Nasal cavity respiratory epithelium epithelial cell of viscerocranial mucosa (primary cell): ENCODE measurements at places on chromosomes 16 and 17. TPM values are rescaled to one million over a fixed set of nuclear protein-coding genes. Genes with fewer than 3 reads are reported as not detected.

ARHGDIG gene
- total RNA-seq, result 0.34 TPM in 1 of 2 replicates, not detected in the other

MPO gene
- not detected in 2 replicates for total RNA-seq

HOXB2 gene
- 0.36 TPM in 1 of 2 replicates, not detected in the other for total RNA-seq

ZP2 gene
- total RNA-seq, result not detected in 2 replicates

ZMYND15 gene
- 0.34 and 1.2 TPM in 2 replicates for total RNA-seq

CACNA1H gene
- total RNA-seq, result 0.07 TPM in 1 of 2 replicates, not detected in the other

KRT12 gene
- total RNA-seq, result not detected in 2 replicates

C16orf96 gene
- total RNA-seq, result under 0.01 and 0.14 TPM in 2 replicates

GAS2L2 gene
- under 0.01 and 0.07 TPM in 2 replicates for total RNA-seq
